Femur (tissue), 1 donor: ENCODE measurements at places on chromosomes 1 and 21.

DNA sequence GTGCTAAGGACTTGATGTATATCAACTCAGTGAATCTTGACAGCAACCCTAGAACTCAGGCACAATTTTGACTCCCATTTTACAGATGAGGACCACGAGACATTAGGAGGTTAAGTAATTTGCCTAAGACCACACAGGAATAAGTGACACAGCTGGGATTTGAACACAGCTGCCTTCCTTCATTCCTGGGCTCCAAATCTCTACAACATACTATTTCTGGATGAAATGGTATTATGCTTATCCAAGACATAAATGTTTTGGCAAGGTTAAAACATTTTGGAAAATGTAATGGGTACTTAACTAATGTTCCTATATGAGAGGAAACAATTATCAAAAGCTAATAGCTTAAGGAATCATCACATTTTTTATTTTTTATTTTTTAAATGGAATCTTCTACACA, 4.8 kb downstream of the CLDN8 start:
- DNase-seq, result no peak

GRCh38 chr1:203638103-203638475, 11.5 kb downstream of the ATP2B4 start:
- no peak for DNase-seq

- no peak for DNase-seq
Measured at GRCh38 chr1:184891440-184891839, 82.9 kb downstream of the NIBAN1 start.

DNA sequence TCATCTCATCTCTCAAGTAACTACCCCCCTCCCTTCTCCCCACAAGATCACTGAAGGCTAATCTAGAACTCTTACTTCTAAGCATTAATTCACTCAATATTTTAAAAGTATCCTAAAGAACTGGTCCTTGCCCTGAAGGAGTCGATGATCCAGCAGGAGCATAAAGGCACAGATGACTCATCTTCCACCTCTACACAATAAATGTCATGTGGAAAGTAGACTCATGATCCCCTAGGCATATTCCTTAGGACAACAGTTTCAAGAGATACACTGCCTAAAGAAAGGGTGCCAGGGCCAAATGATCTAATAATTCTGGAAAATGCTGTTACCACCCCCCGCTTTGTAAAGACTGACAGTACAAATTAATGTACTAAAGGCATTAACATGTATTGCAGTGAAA, 85.8 kb upstream of the DIRAS3 start:
- DNase-seq, result no peak

- DNase-seq, result no peak
Measured at GRCh38 chr1:246066573-246066972, 440.5 kb downstream of the SMYD3 start.

DNA sequence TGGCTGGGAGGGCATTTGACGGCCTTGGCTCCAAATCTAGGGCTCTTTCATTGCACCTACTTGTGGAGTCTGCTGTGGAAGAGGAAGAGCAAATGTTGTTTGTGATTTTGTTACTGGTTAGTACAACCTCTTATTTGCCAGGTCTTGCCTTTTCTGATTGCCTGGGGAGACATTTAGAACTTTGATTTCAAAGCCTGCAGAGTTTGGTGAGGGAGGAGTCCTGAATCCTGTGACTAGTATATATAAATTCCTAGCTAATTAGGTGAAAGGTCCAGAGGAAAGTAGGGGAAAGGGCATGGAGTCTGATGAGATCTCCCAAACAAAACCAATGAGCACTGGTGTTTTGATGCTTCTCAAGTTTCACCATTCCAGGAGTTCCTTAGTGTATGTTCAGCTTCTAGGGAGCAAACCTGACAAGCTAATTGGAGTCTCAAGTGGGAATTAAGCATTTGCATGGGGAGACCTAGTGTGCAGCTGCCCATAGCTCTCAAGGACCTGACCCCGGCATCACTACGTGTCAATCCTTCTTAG, 5.1 kb upstream of the HMGCS2 start:
- DNase-seq, result no peak

- peak; percentile 39 for DNase-seq
Measured at GRCh38 chr1:204198348-204199340, 2.4 kb upstream of the KISS1 start.

DNA sequence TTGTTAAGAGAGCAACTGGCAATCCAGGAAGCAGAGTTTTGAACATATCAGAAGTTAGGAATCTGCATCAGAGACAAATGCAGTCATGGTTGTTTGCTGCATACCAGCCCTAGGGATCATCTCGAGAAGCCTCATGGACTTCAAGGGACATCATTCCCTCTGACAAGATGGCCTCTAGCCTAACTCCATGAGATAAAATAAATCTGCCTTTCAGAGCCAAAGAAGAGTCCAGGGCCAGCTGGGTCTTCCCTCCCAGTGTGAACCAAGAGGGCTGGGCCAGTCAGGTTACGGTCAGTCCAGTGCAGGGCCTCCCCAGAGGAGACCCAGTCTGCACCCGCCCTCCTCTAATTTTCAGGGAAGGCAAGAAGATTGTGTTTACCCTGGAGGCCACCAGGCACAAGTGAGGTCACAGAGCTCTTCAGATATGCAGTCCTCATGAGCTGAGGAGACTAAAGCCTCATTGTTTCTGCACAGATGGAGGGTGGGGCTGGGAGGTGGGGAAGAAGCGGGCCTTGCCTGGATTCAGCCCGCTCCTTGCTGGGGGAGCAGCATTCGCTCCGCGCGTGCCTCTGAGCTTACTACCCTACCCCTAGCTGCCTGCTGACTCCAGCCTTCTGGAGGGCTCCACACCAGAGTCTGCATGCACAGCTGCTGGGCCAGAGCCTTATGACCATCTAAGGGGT, 52.8 kb downstream of the CAPN2 start:
- DNase-seq, result peak; percentile 58

- no peak for DNase-seq
Measured at GRCh38 chr1:217004776-217005436, 281.7 kb upstream of the ESRRG start.

- DNase-seq, result no peak
Measured at GRCh38 chr1:53091841-53092645, 30.0 kb downstream of the PODN start.

DNA sequence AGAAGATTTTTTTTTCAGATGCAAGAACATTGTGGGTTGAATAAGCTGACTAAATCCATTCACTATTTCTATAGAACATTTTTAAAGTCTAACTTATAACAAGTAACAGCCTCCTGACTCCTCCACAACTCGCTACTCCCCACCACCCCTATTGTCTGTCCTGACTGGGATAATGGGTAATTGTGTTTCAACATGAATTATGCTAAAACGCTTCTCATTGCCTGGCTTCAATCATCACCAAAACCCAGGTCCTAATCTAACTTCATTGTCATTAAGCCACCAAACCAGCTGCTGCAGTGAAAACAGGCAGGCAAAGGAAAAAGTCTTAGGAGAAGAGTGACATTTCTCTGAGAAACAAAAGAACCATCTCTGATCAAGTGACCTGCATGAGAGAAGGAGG, 30.0 kb downstream of the TNR start:
- DNase-seq, result no peak
